ENCODE measurements at places on chromosomes 7 and 10.
A peak's percentile ranks its signal among the peaks of the same experiment; 100 is the strongest.

- no peak for DNase-seq
Measured at GRCh38 chr7:99848420-99849216, 20.8 kb downstream of the CYP3A43 start.

GRCh38 chr7:90453931-90454330 lies 15.5 kb upstream of the PTTG1IP2 start:
- DNase-seq = no peak

GRCh38 chr7:132501956-132502355 lies 74.3 kb downstream of the PLXNA4 start:
- DNase-seq = no peak

DNA sequence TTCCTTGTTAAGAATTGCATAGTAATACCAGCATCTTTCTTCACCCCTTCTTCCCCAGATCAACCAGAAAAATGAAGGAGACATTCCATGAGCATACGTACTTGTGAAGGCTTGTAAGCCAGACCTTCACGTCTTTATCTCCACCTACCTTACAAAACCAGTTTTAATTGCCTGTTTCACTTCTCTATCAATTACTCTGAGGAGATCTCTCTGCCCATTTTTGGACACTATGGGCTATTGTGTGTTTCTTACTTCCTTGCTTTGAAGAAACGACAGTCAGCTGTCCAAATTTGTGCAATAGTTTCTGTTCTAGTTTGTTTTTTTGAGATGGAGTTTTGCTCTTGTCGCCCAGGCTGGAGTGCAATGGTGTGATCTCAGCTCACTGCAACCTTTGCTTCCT lies 349.7 kb upstream of the MBL2 start:
- DNase-seq = no peak

DNA sequence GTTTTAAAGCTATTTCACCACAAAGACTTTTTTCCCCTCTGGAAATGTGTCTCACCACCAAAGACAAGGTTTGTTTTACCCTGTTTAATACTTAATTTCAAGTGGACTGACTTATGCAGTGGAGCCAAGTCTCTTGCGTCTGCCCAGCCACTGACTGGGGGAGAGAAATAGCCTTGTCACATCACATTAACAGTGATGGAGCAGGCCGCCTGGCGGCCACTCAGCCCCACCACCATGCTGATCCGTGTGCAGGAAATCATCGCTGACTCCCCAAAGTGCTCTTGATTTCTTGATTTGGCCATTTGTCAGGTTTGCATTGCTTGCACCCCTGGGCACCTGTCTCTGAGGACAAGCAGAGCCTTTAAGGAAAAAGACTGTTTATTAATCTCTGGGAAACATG lies 334.1 kb downstream of the GLRX3 start:
- no peak for DNase-seq

DNA sequence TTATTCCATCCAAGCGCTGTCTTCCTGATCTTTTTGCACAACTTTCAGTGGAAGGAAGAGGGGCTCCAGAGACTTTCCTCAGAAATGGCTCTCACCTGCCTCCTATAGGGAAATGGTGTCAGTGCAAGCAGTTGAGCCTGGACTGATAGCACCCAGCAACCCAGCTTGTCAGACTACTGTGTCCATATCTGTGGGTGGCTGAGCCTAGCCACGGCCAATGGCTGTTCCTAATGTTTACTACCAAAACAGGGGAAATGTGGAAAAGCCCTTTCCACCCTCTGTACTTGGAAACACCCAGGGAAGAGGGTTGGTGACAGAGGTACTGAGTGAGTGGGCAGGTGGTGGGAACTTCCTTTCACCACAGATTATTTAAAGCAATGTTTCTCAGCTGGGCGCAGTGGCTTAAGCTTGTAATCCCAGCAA lies 4.3 kb upstream of the YKT6 start:
- DNase-seq = peak; percentile 45

DNA sequence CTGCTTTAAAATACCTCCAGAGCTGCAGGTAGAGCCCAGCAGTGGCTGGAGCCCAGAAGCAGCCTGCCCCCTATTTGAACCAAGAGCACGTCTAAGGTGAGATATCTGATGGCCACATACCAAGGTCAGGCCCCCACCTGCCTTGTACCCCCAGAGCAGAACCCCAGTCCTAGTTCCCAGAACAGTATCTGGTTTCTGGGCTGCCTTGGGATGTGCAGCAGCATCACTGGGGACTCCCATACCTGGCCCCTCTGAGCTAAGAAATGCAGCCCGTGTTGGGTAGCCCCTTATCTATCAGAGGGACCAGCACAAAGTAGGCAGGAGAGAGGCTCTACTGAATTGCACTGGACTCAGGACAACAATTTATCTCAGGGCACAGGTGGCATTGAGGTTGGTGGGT lies 8.9 kb downstream of the SFTPD start:
- no peak for DNase-seq

DNA sequence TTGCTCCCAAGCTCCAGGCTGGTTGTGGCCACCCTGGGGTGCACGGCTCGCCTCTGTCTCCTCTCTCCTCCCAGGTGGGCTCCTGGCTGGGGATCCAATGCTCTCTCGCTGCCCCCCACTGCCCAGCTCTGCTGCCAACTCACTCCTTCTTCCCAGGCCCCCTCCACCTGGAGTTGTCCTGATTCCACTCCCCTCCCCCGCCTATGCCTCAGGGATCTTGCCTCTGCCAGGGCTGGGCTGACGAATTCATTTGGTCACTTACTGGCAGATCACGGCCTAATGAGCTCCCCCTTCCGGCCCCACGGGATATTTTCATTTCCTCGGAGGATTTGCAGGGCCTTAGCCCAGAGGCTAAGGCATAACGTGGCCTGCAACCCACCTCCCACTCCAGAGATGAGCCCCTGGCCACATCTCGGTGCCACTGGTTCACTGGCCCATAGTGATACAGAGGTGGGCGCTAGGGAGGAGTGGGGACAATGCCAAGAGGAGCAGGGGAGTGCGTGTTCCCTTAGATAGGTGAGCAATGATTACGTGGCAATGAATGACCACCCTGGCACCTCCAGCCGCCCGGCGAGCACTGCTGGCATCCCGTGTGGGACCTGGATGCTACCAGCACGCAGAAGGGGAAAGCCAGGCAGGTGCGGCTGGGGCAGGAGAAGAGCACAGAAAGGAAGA lies 344.6 kb upstream of the SHH start:
- no peak for DNase-seq

GRCh38 chr7:101549734-101550133 lies 79.4 kb downstream of the MYL10 start:
- DNase-seq = no peak

GRCh38 chr10:108362296-108362695 lies 1197.8 kb upstream of the SORCS1 start:
- no peak for DNase-seq

- no peak for DNase-seq
Measured at GRCh38 chr7:19091550-19092200, 25.8 kb downstream of the TWIST1 start.

DNA sequence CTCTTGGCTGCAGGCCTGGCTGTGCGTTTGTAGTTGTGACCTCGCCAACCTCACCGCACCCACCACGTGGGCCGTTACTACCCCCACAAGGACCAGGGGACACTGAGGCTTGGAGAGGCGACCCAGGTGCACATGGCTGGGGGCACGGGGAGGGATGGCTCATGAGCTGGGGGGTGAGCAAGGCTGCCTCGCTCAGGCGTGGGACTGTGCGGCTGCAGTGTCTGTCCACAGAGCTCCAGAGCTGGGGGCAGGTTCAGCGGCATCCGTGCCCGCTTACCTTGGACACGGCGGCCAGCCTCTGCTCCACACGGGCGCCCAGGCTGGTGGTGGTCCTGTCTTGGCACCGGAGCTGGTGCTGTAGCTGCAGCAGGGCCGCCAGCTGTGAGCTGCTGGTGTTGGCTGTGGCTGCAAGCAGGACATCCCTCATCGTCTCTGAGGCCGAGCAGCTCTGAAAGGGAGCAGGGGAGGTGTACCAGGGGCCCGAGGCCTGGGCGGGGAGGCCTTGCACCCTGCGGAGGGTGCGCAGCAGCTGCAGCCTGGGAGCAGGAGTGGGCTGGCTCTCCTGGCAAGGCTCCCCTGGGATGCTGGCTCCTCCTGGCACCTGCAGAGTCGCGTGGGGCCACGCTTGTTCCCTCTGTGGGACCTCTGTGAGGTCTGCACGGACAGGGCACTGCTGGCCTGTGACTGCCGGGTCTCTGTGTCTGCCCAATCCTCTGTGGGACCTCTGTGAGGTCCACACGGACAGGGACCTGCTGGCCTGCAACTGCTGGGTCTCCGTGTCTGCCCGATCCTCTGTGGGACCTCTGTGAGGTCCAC lies 60.0 kb upstream of the NKX6-2 start:
- no peak for DNase-seq
